ENCODE measurements at places on chromosomes 3 and 15.
A peak's percentile ranks its signal among the peaks of the same experiment; 100 is the strongest.

DNA sequence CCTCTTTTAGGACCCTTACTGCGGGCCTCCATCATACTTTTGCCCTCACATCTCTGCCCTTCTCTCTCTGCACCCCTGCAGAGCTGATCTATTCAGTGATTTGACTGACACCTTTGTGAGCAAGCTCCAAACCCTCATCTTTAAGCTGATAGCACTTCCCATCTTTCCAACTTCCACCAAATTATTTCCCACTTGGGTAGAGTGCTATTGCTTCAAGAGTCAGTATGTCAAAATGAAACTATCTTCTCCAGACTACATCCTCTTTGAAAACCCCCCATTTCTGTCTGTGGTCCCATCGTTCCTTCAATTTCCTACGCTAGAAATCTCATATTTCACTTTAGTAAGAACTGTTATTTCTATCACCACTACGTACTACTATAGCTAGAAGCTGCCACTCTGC is 19.7 kb downstream of the ZWILCH start:
- DNase-seq = no peak

- no peak for DNase-seq
Observed at GRCh38 chr15:40593165-40593564, 884 bp upstream of the KNL1 start.

- no peak for DNase-seq
Observed at GRCh38 chr3:183149915-183150750, 12.4 kb downstream of the LAMP3 start.

DNA sequence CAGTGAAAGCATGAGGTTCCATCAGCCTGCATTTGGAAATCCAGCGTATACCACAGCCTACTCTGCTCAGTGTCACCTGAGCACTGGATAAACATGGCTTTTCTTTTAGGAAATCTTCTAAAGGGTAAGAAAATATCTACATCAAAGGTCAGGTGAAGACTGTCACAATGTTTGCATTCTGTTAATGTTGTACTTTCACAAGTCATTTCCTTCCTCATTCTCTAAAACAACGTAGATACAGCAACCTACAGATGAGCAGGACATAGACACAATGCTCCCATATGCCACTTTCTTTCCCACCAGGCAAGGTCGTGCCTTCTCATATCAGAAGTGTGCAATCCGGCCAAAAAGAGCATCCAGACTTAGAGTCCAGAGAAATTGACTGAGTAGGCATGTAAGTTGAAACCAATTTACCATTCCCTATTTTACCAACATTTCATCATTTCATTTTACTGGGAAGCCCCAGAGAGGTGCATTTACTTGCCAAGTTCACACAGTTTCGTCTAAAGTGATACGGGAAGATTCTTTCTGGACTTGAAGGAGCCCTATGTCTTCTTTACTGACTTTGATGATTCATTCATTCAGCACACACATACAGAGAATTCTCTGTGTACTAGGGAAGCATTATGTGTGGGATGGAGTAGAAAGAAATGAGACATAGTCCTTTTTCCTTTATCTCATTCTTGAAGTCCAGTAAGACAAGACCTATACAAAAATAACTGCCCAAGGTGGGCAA is 30.6 kb upstream of the LPP start:
- no peak for DNase-seq

DNA sequence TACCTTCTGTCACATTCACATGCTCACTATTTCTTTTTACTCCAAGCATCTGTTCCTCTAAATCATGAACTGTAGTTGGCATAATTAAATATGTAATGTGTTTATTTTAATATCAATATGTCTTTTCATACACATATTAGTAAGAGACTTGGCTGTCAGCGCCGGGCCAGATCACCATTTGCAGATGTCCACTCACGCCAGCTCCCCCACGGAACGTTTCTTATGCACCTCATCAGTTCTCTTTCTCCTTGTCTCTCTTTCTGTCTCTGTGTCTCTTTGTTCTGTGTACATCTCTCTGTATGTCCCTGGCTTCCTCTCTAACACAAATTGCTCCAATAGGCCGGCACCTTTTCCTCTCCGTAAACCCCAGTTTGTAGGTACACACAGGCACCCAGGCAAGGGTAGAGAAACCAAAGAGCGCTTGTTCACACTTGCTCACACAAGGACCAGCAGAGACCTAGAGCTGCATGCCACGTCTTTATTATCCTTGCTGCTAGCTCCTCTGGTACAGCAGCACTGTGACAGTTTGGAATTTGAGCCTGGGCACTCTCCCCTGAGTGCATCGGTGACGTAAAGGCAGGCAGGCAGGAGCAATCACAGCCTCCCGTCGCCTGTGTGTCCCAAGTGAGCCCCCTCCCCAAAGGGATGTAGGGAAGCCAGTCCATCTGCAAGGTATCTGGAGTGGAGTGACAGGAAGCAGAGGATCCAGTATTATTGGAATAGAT is 40.4 kb downstream of the CACNA1D start:
- DNase-seq = no peak

GRCh38 chr3:120516136-120516535 is 65.3 kb upstream of the FSTL1 start:
- DNase-seq = no peak

GRCh38 chr15:34726406-34727100 is 28.2 kb downstream of the GJD2 start:
- no peak for DNase-seq

DNA sequence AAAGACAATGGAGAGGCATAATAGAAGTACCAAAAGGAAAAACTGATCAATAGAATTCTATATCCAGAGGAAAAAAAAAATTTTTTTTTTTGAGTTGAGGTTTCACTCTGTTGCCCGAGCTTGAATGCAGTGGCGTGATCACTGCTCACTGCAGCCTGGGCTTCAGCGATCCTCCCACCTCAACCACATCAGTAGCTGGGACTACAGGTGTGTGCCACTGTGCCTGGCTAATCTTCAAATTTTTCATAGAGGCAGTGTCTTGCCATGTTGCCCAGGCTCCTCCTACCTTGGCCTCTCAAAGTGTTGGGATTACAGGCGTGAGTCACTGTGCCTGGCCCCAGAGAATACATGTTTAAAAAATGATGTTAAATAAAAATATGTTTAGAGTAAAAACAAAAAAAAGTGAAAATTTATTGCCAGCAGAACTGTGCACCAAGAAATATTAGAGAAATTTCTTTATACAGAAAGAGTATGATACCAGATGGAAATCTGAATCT is 154.3 kb upstream of the ZBTB20 start:
- no peak for DNase-seq

- DNase-seq = peak; percentile 59
Observed at GRCh38 chr15:76711351-76711827, 193.8 kb downstream of the SCAPER start.

DNA sequence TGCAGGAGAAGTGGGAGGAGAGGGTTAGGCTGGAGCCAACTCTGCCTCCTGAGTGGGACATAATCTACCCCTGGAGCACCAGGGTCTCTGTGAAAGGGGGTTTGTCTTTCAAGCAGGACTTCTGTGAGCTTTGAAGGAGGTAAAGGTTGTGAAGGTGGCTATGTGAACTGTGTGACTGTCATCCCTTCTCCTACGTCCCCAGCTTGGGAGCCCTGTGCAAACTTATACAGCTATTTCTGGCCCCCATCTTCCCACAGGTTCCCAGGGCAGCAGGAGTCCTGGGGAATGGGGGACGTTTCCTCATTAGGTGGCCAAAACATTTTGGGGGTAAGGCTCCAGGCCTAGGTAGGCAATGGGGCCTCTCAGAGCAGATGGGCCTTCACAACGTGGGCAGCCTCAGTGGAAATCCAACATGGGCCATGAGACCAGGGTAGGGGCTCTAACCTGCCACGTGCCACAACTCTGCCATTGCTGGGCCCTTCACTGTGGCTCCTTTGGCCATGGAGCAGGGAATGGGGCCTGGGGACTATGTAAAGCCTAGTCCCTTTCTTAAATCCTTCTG is 3.5 kb downstream of the VIPR1 start:
- no peak for DNase-seq

Data from GM12865 (cell line).